Mammary epithelial cell (primary cell): ENCODE measurements at places on chromosomes 16 and 17. TPM values are rescaled to one million over a fixed set of nuclear protein-coding genes. Genes with fewer than 3 reads are reported as not detected.

GRCh38 chr17:17535957-17536356 lies 39.8 kb upstream of the RASD1 start:
- no peak for DNase-seq

GRCh38 chr16:23074423-23074822 lies 74.8 kb downstream of the USP31 start:
- DNase-seq = no peak

- no peak for DNase-seq
Measured at GRCh38 chr16:23941963-23942564, 106.3 kb downstream of the PRKCB start.

The SEPTIN1 gene
- total RNA-seq = not detected

The CAMKK1 gene
- total RNA-seq = 0.51 and 2.0 TPM in 2 replicates

The GP1BA gene
- total RNA-seq = not detected in 2 replicates

- no peak for DNase-seq
Measured at GRCh38 chr16:67645397-67646121, 615 bp downstream of the CARMIL2 start.

GRCh38 chr17:77608431-77608830 lies 350.1 kb upstream of the TNRC6C start:
- no peak for DNase-seq

GRCh38 chr17:80967404-80967872 lies 24.2 kb upstream of the CHMP6 start:
- DNase-seq = no peak

The GAST gene
- total RNA-seq = 2.0 and 2.7 TPM in 2 replicates

GRCh38 chr17:40071313-40072039 lies 8.7 kb downstream of the THRA start:
- no peak for DNase-seq

- no peak for DNase-seq
Measured at GRCh38 chr16:75138636-75139035, 9.7 kb upstream of the ZFP1 start.

GRCh38 chr17:44112284-44113280 lies 10.9 kb downstream of the HDAC5 start:
- DNase-seq = no peak

The UMOD gene
- total RNA-seq = not detected

- DNase-seq = no peak
Measured at GRCh38 chr16:59039066-59039720, 305.1 kb upstream of the GOT2 start.

DNA sequence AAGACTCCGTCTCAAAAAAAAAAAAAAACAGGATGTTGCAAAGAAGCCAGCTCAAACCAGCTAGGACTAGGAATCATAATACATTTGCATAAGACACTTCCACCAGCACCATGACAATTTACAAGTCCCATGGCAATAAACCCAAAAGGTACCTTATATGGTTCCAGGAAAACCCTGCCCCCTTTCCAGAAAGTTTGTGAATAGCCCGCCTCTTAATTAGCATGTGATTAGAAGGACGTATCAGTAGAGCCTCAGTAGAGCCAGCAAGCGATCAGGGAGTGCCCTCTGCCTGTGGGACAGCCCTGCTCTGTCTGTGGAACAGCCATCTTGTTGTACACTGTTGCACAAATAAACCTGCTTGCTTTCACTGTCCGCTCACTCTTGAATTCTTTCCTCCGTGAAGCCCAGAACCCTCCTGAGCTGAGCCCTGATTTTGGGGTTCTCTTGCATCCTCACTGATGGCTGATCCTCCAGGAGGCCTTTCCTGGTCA lies 14.0 kb downstream of the NUPR1 start:
- DNase-seq = no peak

DNA sequence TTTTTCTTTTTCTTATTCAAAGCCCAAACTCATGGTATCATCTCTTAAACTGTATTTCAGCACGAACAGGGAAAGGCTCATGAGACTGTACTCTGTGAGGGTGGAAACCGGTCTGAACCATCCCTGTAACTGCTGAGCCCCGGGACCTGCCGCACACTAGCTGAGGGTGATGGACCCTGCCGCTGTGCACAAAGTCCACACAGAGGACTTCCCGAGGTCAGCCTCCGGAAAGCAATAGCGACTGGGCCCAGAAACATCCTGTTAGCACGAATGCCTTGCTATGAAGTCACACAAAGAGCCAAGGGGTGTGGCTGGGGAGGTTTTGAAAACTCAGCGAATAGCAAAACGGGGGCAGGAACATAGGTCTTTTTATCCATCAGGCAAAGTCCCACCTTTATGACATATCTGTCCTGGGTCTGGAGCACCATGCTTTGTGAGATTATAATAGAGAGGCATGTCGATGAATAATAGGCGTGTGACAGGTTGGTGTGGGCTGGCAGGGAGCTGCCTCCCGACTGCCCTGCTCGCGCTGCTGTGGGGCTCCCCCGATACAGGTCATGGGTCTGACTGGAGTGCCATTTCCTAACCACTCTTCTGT lies 33.4 kb downstream of the CDK5R1 start:
- DNase-seq = no peak

The ABCC12 gene
- total RNA-seq = not detected

- DNase-seq = no peak
Measured at GRCh38 chr17:19747829-19748806, at the start of gene ALDH3A1. Gene ALDH3A1 (minus strand): TSS chr17:19748298. CDS start chr17:19745129, 3,169 bp downstream.

DNA sequence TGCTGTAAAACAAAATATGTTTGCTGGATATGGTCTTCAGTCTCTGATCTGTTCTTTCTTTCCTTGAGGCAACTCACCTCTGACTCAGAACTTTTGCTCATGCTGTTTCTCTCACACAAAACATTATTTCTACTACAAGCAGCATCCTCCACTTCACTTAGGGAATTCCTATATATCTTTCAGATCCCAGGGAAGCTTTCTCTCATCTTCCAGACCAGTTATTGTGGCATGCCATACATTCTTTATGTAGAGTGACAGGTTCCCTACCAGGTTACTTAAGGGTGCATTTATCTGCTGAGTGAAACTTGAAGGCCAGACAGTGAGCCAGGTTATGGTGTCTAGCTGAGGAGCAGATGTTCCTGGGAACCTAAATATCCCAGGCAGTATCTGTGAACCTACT lies 1226.0 kb downstream of the CDH8 start:
- DNase-seq = no peak

DNA sequence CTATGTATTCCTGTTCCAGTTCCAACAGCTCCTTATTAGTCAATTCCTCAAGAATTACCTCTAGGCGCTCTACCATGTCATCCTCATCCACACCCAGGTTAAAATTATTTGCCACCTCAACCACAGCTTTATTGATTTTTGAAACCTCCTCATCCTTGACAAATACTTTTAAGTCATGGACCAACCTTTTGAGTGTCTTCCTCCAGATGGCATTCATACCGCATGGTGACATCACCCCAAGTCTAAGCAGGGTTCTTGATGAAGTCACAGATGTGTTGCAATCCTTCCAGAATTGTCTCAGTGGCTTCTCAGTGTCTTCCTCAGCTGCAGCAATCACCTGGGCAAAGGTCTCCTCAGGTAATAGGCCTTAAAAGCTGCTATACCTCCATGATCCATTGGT lies 40.1 kb downstream of the BCL7C start:
- peak; percentile 79 for DNase-seq

The SDR42E2 gene
- not detected in 2 replicates for total RNA-seq

GRCh38 chr17:14557480-14557879 lies 256.6 kb downstream of the HS3ST3B1 start:
- no peak for DNase-seq

The MT1H gene
- not detected in 2 replicates for total RNA-seq

GRCh38 chr16:11587643-11588247 lies 1.0 kb upstream of the LITAF start:
- no peak for DNase-seq

The TBX2 gene
- total RNA-seq = 4.8 TPM

GRCh38 chr16:85328676-85329058 lies 216.4 kb upstream of the CIBAR2 start:
- DNase-seq = no peak

DNA sequence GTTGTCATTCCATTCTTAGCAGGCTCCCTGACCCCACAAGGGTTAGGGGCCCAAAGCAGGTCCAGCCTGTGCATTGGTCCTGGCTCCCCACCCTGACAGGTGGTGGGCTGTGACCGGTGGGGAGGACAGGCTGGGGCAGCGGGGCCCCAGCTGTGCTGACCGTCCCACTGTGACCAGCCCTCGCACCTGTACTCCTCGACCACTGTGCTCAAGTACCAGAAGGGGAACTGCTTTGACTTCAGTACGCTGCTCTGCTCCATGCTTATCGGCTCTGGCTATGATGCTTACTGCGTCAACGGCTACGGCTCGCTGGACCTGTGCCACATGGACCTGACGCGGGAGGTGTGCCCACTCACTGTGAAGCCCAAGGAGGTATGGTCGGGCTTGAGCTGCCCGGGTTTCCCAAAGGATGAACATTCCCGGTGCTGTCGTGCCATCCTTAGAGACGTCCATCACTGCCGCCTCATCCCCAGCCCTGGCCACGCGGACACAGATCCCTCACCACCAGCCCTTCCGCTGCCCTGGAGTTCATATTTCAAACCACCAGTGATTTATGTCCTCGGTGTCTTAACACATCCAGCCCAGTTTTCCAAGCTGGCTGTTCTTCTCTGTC lies 7.3 kb downstream of the DRC7 start:
- DNase-seq = no peak

GRCh38 chr17:6070913-6071511 lies 833 bp downstream of the WSCD1 start:
- no peak for DNase-seq

GRCh38 chr16:56451753-56452689 lies 667 bp downstream of the OGFOD1 start:
- DNase-seq = peak; percentile 41

DNA sequence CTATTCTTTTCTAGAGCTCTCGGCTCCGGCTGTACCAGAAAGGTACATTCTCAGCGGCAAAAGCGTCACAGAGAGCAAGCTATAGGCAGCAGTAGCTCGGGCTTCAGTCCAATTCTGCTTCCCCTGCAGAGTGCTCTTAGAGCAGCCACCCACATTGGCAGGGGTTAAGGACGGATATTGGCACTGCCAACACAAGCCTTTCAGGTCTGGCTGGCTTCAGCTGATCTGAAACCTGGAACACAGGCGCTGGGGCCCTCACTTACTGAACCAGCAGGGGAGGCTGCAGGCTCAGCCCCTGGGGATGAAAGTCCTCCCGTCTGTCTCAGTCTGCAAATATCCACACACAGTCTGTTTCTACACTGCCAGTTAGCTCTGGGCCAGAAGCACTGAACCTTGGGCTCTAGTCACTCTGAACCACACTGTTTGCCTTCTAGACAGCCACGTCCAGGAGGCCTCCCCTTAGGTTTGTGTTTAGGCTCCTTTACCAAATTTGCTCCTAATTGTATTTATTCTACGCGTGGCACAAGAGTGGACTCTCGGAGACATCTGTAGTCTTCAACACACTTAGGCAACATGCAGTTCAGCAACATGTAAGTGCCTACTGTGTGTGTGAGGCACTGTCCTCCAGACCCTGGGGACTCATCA lies 40.1 kb downstream of the HIC1 start:
- DNase-seq = no peak
